Omental fat pad (tissue), 4 donors: ENCODE measurements at places on chromosomes 3 and 15. TPM values are rescaled to one million over a fixed set of nuclear protein-coding genes. Genes with fewer than 3 reads are reported as not detected.

The GOLGA6D gene
- not detected for total RNA-seq

The COLQ gene
- 2.5 TPM for total RNA-seq

The THPO gene
- 0.93 TPM for total RNA-seq

The CFAP100 gene
- total RNA-seq, result not detected
